Ureter (tissue), 1 donor: ENCODE measurements at places on chromosomes 7 and 10. TPM values are rescaled to one million over a fixed set of nuclear protein-coding genes. Genes with fewer than 3 reads are reported as not detected.

DNA sequence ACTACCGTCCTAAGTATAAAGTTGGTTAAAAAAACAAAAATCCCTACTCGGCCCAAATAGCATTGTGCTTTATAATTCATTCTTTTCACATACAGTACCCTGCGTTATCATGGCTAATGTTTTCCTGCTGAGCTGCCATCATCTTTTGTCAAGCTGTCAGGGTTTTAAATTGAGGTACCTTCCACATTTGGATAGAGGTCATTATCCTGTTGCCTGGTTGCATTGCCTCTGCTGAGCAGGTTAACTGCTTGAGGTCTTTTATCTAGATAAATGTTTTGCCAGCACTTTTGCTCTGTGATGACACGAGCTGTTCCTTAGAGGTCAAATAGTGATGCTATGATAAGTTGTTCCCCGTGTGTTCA, 94.4 kb upstream of the FZD1 start:
- no peak for DNase-seq

- no peak for DNase-seq
Measured at GRCh38 chr10:11796474-11796873, 26.7 kb upstream of the PROSER2 start.

GRCh38 chr7:158278745-158279320, 308.8 kb downstream of the PTPRN2 start:
- DNase-seq = no peak

- no peak for DNase-seq
Measured at GRCh38 chr10:113791691-113792090, 40.2 kb downstream of the PLEKHS1 start.

DNA sequence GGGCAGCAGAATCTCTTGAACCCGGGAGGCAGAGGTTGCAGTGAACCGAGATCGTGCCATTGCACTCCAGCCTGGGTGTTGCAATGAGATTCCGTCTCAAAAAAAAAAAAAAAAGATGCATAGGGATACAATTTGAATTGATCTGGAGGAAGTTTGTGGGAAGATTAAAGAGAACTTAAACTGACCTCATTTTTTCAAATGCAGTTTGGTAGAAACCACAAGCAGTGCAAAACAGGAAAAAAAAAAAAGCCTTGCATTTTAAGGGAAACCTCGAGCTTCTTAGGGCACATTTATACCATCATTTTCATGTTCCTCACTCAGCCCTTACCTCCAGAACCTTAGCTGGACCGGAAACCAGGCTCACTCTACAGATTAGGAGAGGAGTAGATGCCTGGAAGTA, 2.8 kb downstream of the KCTD7 start:
- DNase-seq = no peak

GRCh38 chr10:103569896-103570295, 76.4 kb downstream of the NEURL1 start:
- DNase-seq = no peak

GRCh38 chr10:35416619-35417312, 80.5 kb downstream of the CCNY start:
- DNase-seq = no peak

- no peak for DNase-seq
Measured at GRCh38 chr10:34006471-34006870, 672.0 kb upstream of the NRP1 start.

DNA sequence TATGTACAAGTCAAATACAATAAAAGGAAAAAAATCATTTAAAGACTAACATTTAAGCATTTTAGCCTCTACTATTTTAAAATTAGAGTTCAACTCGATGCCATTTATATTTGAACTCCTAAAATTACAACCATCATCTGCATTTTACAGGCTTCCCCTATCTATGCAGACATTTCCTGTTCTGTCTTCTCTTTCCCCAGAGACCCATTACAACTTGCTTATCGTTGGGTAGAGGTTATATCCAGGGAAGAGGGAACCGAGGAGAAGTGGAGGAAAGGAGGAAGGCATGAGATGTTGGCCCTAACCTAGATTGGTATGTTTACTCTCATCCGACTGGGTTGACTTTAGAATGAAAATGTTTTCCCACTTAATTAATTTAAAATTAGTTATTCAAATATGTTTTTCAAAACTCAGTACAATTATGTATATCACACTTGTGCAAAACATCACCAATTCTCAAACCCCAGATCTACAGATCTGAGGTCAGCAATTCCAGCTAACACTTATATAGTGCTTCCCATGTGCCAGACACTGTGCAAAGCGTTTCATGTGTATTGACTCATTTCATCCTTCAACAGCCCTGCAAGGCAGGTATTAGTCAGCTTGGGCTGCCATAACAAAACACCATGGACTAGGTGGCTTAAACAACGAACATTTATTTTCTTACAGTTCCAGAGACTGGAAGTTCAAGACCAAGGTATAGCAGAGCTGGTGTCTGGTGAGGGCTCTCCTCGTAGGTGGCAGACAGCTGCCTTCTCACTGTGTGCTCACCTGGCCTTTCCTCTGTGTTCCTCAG, 27.3 kb upstream of the HERPUD2 start:
- no peak for DNase-seq

GRCh38 chr7:5631152-5631551, 150.3 kb downstream of the RNF216 start:
- DNase-seq = no peak

DNA sequence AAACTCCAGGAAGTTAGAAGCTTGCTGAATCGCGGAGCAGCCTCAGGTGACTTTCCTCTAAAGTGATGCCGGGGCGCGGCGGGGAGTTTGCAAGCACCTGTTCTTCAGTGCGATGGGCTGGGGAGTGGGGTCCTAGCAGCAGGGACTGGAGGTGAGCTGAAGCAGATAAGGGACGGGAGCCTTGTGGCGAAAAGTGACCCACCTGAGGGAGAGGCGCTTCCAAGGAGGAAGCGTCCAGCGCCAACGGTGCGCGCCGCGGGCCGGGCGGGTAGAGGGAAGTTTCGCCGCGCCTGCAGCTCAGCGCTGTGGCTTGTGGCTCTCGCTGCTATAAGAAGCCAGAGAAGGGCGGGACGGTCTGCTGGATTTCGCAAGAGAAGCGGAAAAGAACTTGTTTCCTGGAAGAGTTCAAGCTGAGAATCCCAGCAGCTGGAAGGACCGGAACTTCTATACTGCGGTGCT, at the start of gene STEAP4:
TSS of gene STEAP4 (minus strand) at position 305 of the 459 bp plus-strand sequence. CDS start 22,625 bp downstream, outside the sequence.
- DNase-seq = peak; percentile 85

GRCh38 chr7:29853789-29854188, 47.5 kb downstream of the WIPF3 start:
- DNase-seq = no peak

GRCh38 chr7:51158211-51158610, 158.4 kb downstream of the COBL start:
- no peak for DNase-seq

DNA sequence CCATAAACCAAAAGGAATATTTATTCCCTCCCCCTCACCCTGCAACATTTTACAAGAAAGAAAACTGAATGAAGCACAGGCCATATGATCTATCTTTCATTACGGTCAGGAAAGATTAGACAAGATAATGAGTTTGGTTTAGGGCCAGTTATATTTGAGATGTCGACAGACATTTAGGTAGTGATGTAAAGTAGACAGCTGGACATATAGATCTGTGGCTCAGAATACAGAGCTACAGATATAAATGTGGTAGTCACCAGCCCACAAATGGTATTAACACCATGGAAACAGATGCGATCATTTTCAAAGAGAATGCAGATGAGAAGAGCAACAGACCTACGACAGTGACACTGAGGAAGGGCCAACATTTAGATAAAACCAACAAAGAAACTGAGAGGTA, 142.5 kb downstream of the SRPK2 start:
- no peak for DNase-seq

DNA sequence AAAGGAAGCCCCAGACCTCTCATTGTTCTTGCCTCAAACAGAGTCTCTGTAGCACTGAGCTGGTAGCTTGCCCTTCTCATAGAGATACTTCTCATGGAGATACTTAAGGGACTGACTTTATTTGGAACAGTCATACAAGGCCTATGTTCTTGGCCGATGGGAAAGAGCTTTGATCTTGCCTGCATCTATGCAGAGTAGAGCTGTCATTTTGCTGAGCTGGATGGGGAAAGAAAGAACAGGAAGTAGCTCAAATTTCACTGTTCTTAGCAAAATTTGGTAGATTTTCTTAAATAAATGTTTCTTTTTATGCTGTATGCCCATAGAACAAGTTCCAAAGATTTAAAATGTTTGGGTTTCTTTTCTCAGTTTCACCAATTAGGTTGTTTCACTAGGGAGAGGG, 119.3 kb upstream of the SEC61G start:
- DNase-seq = no peak

DNA sequence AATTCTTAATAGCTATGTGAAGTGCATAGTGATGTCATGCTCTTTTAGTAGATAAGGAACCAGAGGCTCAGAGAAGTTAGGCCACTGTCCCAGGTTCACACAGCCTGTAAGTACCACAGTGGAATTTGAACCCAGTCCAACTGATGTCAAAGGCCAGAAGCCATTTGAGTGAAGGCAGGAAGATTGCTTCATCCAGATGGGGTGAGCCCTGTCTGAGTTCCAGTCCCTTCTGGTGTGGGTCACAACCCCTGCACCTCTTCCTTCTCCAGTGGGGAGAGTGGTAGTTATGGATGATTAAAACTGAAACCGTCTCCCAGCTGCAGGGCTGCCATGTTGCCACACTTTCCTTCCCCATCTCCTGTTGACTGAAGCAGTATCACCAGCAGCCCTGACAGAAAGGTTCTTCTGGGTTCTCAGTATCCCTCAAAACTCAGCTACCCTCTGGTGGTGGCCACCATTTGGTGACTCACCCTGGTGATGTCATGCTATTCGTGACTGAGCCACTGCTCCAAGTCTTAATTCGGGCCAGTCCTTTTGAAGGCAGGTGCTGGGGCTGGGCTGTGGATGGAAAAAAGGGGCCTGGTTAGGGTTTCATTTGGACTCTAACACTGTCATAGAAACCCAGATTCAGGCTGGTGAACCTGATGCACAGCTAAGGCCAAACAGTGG, 1.5 kb upstream of the C10orf95 start:
- DNase-seq = no peak

GRCh38 chr7:120837599-120837998, 20.3 kb downstream of the TSPAN12 start:
- DNase-seq = no peak

The MBL2 gene
- total RNA-seq = not detected

The OR2A12 gene
- total RNA-seq = not detected

The CNPY1 gene
- total RNA-seq = not detected

The ZNF800 gene
- 42.1 TPM for total RNA-seq

The POMZP3 gene
- total RNA-seq = 23.7 TPM
